Tibial nerve (tissue), 4 donors: ENCODE measurements at places on chromosomes 11 and 22. TPM values are rescaled to one million over a fixed set of nuclear protein-coding genes. Genes with fewer than 3 reads are reported as not detected.
A peak's percentile ranks its signal among the peaks of the same experiment; 100 is the strongest.

DNA sequence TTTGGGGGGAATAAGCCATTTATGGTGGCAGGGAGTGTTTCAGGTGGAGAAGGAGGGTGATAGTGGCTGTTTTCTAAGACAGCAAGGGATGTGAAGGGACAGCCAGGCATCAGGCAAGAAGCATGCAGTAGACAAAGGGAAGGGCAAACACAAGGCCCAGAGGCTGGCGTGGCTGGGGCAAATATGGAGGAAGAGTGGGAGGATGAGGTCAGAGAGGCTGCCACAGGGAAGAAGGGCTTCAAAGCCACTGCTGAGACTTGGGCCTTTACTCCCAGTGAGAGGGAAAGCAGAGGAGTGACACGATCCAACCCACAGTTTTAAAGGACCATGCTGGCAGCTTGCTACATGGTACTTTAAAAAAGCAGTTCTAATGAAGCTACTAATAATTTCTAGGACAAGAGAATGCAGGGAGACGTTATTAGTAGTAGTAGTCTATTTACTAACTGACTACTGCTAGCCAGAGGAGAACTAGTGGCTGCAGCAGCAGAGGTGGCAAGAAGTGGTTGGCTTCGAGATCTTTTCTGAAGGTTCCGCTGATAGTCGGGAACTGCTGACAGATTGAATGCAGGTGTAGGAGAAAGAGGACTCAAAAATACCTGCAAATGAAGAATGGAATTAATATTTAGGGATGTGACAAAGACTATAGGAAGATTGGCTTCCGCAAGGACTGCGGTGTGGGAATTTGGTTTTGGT is 13.7 kb downstream of the KMT5B start:
- DNase-seq = no peak

Gene TEX12
- total RNA-seq = not detected

- DNase-seq = no peak
Observed at GRCh38 chr22:22425356-22425755, 83.2 kb downstream of the ZNF280B start.

DNA sequence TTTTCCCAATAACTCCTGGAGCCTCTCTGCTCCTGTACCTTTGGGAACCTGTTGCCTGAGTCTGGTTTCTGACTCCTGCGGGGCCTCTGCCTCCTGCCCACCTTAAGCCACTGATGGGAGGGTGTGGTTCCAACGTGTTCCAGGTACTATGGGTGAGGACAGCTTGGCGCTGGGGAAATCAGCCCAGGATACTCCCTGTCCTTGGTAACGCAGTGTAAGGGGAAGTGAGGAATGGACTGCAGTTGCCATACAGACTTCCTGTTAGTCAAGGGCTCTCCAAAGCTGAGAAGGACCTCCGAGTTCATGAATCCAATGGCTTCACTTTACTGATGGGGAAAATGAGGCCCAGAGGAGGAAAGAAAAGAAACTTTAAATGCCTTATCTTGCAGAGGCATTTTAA is 1.2 kb upstream of the MARK2 start:
- no peak for DNase-seq

DNA sequence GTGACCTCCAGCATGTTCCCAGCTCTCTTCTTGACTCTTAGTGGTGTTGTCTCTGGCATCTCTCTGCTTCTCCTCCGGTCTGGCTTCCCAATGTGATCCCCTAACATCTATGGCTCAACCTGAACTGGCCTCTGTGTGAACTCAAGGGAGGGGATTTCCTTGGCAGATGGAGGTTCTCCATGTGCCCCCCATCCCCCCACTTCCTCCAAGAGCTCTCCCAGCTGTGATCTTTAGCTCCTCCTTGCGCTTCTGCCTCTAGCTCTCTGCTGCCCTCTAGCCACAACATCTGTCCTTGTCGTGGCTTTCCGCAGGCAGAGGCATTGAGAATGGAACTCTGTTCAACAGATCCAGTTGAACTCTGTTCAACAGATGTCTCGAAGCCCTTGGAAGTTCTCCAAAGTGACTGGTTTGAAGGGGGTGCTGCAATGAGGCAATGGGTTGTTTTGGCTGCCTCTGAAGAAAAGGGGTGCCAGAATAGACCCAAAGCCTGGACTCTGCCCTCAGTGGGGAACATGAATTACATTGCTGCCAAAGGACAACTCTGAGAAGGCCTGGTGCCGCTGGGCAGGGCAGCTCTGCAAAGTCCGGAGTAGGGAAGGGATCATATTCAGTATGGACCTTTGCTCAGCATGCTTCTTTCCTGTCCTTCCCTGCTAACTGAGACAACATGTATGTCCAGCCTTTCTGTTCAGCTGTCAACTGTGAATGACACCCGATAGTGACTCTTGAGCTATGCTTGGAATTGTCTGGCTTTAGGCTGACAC is 61.9 kb downstream of the ADM start:
- peak; percentile 92 for DNase-seq

GRCh38 chr11:129787532-129788155 is 28.0 kb upstream of the TMEM45B start:
- no peak for DNase-seq

- no peak for DNase-seq
Observed at GRCh38 chr22:19693981-19694670, 20.2 kb upstream of the SEPTIN5 start.

DNA sequence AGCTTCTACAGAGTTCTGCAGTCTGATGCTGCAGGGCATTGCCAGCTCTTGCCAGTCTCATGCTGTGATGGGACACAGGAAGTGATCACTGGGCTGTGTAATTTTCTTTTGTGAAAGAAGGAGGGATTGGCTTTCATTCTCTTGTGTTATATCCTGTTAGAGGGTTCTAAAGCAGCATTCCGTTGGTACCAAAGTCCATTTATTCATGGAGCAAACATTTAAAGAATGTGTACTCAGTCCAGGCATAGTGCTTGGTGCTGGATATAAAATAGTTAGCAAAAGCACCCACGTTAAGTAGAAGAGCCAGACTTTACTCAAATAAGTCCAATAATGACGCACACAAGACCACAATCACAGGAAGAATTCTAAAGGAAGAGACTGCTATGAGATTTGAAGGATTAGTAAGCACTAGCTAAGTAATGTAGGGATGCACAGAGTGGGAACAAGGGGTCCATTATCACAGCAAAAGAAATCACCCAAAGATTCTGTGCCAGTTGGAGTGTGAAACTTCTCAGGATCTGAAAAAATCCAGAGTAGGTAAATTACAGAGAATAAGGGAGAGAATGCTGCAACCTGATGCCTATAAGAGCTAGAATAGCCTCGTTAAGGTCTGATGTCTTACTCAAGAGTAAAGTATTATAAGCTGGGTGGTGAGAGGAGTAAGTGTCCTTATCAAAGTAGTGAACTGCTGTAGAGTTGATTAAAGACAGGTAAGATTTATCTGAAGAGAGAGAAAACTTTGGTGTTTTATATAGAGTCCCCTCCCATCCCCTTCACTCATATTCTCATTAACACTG is 728.3 kb downstream of the METTL15 start:
- DNase-seq = no peak

- DNase-seq = no peak
Observed at GRCh38 chr11:196786-197731, 4.2 kb downstream of the SCGB1C1 start.

DNA sequence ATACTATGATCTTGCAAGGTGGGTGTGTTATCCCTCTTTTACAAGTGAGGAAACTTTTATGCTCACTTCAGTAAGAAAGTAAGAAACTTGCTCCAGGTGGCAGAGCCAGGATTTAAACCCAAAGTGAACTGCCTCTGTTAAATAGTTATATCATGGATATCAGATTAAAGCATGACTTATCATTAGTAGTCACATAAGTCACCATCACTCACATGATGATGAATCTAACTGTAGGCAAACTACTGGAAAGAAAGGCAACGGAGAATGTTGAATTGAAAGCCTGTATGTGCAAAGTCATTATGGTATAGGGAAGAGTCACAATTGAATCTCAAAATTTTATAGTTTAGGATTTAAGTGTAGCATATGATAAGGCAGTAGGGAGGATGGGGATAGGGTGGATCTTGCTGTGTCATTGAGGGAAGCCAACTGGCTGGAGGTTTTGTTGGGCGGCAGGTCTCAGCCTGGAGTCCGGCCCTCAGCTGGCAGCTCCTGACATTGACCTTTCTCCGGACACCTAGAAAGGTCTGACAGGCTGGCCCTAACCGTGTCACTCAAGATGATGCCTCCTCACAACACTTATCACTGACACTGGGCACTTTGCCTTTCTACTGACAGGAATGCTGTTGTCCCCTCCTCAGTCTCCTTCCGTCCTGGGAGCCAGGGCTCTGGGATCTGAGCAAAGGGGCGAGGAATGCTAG is 98.3 kb downstream of the EMSY start:
- no peak for DNase-seq

DNA sequence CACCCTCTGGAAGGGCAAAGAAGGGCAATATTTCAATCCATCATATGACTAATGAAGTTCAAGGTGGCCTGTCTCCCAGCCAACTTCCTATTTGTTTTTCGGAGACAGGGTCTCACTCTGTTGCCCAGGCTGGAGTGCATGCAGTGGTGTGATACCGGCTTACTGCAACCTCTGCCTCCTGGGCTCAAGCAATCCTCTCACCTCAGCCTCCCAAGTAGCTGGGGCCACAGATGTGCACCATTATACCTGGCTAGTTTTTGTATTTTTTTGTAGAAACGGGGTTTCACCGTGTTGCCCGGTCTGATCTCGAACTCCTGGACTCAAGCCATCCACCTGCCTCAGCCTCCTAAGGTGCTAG is 13.4 kb downstream of the ABTB2 start:
- no peak for DNase-seq

DNA sequence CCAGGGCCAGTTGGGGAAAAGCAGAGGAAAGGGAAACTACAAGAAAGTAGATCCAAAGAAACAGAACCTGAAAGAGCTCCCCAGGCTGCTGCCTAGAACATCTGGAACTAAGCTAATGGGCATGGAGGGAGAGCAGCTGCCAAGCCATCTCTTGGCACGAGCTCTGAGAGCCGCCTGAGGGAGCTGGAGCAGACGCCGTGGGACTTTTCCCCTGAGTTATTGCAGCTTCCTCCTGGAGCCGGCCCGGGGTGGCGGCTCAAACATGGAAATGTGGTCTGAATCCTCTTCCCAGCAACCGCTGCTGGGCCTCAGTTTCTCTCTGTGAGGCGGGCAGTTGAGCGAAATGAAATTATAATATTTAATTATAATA is 41.8 kb downstream of the LIF start:
- DNase-seq = no peak

DNA sequence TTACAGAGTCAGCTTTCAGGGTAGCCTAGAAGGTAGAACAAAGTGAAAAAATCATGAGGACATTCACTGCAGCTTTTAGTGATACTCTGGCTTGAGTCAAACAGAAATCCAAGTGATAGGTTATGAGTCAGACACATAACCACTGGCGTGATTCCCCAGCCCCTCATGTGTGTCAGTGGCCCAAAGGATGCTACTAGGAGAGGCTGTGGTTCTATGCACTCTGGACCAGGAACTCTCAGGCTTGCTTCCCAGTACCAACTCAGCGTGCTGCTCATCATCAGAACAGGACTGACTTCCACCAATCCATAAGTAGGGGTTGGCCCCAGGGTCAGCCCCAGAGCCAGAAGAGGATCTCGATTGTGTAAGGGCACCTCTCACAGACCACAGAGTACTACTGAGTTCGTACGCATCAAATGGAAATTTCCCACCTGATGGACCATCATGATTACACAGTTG is 116.8 kb downstream of the MED15 start:
- DNase-seq = no peak

DNA sequence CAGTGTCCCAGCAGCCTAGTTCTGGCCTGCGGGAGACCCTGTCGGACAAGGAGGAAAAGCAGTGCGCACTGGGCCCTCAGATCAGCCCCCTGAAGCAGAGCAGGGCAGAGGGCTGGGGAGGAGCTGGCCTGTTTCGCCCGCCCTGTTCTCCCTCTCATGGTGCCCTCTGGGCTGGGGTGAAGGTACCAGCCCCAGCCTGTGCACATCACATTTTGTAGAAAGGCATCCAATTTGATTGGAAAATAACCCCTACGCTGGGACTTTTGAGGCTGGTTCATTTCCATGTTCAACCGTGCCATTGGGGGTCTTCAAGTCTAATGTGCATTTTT is 832 bp upstream of the NAP1L4 start:
- no peak for DNase-seq

- peak; percentile 33 for DNase-seq
Observed at GRCh38 chr11:12827929-12828812, 153.9 kb downstream of the TEAD1 start.

DNA sequence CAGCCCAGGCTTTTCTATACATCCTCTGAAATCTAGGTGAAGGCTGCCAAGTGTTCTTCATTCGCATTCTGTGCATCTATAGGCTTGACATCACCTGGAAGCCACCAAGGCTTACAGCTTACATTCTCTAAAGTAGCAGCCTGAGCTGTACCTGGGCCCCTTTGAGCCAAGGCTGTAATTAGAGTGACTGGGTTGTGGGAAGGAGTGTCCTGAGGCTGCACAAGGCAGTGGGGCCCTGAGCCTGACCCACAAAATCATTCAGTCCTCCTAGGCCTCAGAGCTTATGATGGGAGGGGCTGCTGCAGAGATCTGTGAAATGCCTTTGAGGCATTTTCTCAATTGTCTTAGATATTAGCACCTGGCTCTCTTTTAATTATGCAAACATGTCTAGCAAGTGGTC is 33.0 kb upstream of the RDX start:
- DNase-seq = no peak

Gene APOA4
- total RNA-seq = not detected

DNA sequence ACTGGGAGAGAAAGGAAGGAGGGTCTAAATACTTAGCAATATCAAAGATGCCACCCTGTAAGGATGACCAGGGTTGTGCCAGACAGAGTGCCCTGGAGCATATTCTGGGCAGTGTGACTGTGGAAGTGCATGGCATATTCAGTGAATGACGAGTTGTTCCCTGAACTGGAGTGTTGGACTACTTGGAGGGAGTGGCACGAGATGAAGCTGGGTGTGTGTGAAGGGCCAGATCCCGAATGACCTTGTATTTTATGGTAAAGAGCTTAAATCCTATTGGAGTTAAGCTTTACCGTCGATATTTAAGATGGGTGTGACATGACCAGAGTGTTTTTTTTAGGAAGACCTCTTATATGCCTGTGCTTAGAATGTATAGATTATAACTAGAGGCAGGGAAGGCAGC is 48.8 kb downstream of the STIM1 start:
- no peak for DNase-seq
